ENCODE measurements at places on chromosomes 2 and 18.

- DNase-seq, result no peak
Measured at GRCh38 chr2:26559044-26559405, 81.1 kb upstream of the OTOF start.

GRCh38 chr2:198004173-198004572 lies 199.8 kb downstream of the PLCL1 start:
- no peak for DNase-seq

GRCh38 chr2:223451-223850 lies 40.4 kb downstream of the SH3YL1 start:
- no peak for DNase-seq

GRCh38 chr2:157312866-157313486 lies 12.6 kb downstream of the ERMN start:
- DNase-seq, result no peak
